Uterus (tissue), 4 donors: ENCODE measurements at places on chromosomes 13 and 19. TPM values are rescaled to one million over a fixed set of nuclear protein-coding genes. Genes with fewer than 3 reads are reported as not detected.
A peak's percentile ranks its signal among the peaks of the same experiment; 100 is the strongest.

Gene NCR1
- total RNA-seq: not detected

Gene DHRS12
- 5.4 TPM for total RNA-seq

Gene ANKLE1
- 2.4 TPM for total RNA-seq

Gene ZFP82
- total RNA-seq: 29.9 TPM

Gene SLC7A9
- total RNA-seq: not detected

Gene MUC16
- total RNA-seq: 5.6 TPM

Gene PSG1
- total RNA-seq: not detected

DNA sequence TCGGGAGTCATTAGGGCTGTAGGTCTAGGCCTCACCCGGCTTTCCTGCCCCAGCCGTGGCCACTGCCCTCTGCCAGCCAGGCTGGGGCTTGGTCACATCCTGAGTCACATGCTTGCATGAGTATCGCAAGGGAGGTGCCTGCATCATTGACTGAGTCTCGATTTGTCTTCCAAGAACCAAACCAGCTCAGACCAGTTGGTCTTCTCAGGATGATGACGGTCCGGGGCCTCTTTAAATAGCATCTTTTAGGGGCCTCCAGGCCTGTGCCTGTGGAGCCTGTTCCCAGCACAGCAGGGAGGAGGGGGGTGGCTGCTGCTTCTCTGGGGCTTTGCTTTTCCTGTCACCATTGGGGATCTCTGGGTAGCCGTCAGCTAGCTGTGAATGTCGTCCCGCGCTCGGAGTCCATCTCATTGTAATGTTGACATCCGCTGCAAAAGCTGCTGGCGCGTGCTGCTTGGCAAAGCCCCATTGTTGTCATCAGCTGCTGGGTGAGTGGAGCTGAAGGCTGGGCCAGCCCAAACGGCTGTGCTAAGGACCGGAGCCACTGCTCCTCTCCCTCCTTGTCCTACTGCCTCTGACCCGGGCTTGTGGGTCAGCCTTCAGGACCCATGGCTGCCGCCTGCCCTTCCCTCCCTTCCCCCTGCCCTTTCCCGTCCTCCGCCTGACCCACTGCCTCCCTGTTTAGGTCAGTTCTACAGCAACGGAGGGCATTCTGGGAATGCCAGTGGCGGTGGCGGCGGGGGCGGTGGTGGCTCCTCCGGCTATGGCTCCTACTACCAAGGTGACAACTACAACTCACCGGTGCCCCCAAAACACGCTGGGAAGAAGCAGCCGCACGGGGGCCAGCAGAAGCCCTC is 14.3 kb upstream of the QTRT1 start:
- no peak overlapping the region for H3K27ac ChIP-seq
- no peaks in the 10 kb centered on the region for H3K4me1 ChIP-seq
- no peak for DNase-seq
- H3K27me3 ChIP-seq: no peaks in the 10 kb centered on the region

GRCh38 chr19:44748426-44749254 is at the start of gene BCL3:
TSS of gene BCL3 (plus strand) at chr19:44748708. CDS start at chr19:44748791, 83 bp downstream.
- peaks cover 5% of the 10 kb centered on the region for H3K4me1 ChIP-seq
- H3K27me3 ChIP-seq: no peaks in the 10 kb centered on the region
- H3K36me3 ChIP-seq: no peaks in the 10 kb centered on the region

DNA sequence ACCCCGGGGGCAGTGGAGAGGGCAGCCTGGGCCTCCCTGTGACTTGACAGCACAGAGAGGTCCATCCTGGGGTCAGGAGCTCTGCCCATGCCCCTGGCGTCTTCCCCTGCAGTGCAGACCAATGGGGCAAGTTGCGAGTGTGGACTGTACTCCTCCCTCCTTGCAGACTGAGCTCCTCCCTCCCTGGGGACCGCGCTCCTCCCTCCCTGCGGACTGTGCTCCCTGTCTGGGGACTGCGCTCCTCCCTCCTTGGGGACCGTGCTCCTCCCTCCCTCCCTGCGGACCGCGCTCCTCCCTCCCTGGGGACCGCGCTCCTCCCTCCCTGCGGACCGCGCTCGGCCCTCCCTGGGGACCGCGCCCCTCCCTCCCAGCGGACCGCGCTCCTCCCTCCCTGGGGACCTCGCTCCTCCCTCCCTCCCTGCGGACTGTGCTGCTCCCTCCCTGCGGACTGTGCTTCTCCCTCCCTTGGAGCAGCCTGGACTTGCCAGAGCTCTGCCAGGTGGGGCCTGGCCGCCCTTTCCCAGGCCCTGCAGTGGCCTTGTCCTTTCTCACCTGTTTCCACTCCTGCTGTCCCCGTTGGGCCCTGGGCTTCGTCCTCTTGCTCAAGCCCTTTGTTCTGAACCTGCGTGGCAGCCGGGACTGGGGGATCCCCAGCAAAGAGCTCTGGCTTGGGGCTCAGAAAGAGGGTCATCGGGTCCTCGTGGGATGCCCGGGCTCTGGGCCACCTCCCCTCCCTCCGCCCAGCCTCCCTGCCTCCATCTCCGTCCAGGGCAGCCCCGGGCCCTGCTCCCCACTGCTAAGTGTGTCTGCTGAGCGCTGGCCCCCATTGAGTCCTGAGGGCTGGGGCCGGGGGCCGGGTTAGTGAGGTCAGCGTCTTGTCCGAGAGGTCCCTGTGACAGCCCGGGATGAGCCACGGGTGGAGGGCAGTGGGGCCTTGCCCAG is 6.8 kb downstream of the GAMT start:
- no peak overlapping the region for H3K4me3 ChIP-seq
- H3K27me3 ChIP-seq: no peaks in the 10 kb centered on the region
- no peaks in the 10 kb centered on the region for H3K36me3 ChIP-seq
- DNase-seq: no peak
- H3K27ac ChIP-seq: no peak overlapping the region

- H3K4me3 ChIP-seq: no peak overlapping the region
- H3K4me1 ChIP-seq: no peaks in the 10 kb centered on the region
- no peaks in the 10 kb centered on the region for H3K27me3 ChIP-seq
- H3K27ac ChIP-seq: no peak overlapping the region
- H3K36me3 ChIP-seq: no peaks in the 10 kb centered on the region
- no peak for DNase-seq
Observed at GRCh38 chr13:60162096-60162495, 1.6 kb downstream of the DIAPH3 start.

- peaks cover 14% of the 10 kb centered on the region for H3K4me1 ChIP-seq
- no peaks in the 10 kb centered on the region for H3K27me3 ChIP-seq
- no peaks in the 10 kb centered on the region for H3K36me3 ChIP-seq
- peak overlapping the region; percentile 48 for H3K27ac ChIP-seq
- H3K4me3 ChIP-seq: no peak overlapping the region
Observed at GRCh38 chr13:97307882-97308624, 85.9 kb downstream of the MBNL2 start.

DNA sequence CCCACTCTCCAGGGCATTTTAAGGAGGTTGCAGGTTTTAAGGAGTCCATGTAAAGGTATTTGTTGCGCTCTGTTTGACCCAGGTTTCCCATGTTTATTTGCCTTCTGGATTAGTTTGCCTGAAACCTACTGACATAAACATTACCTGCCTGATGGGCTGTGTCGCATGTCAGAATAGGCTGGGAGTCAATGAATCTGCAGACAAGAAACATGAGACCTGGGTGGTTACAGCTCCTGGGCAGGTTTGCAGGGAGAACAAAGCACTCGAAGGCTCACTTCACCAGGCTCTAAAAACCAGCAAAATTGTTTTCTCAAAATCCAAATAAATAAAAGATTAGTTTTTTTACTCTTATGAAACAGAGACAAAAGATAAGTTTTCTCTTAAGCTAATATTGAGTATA is 114.4 kb upstream of the SERTM1 start:
- no peaks in the 10 kb centered on the region for H3K4me1 ChIP-seq
- no peak overlapping the region for H3K27ac ChIP-seq
- no peak overlapping the region for H3K4me3 ChIP-seq
- no peak for DNase-seq
- no peaks in the 10 kb centered on the region for H3K27me3 ChIP-seq

DNA sequence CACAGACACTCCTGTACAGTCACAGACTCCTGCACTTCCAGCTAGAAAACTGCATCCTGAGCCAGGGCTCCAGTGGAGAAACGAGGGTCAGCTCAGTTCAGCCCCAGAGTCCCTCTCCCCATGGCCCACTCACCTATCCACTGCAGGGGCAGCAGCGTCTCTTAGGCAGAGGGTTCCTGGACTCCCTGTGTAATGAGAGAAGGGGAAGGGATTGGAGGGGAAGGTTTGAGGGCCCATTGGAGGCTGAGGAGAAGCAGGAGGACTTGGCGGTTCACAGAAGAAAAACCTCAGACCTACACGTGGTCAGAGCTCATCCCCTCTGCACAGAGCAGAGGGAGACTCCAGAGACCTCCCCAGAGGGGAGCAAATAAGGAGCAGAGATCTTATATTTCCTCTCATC is 9.2 kb upstream of the CEACAM18 start:
- H3K27me3 ChIP-seq: no peaks in the 10 kb centered on the region
- H3K36me3 ChIP-seq: no peaks in the 10 kb centered on the region
- H3K27ac ChIP-seq: no peak overlapping the region
- no peak overlapping the region for H3K4me3 ChIP-seq

GRCh38 chr13:76696370-76696769 is 189.8 kb downstream of the KCTD12 start:
- no peak overlapping the region for H3K4me3 ChIP-seq
- H3K27me3 ChIP-seq: no peaks in the 10 kb centered on the region
- H3K4me1 ChIP-seq: no peaks in the 10 kb centered on the region
- H3K36me3 ChIP-seq: no peaks in the 10 kb centered on the region

GRCh38 chr13:108278466-108278865 is 8.9 kb downstream of the TNFSF13B start:
- no peaks in the 10 kb centered on the region for H3K36me3 ChIP-seq
- no peaks in the 10 kb centered on the region for H3K27me3 ChIP-seq
- no peak for DNase-seq
- no peak overlapping the region for H3K27ac ChIP-seq
